HCT116 (cell line): ENCODE measurements at places on chromosomes 11 and 22. TPM values are rescaled to one million over a fixed set of nuclear protein-coding genes. Genes with fewer than 3 reads are reported as not detected.
A peak's percentile ranks its signal among the peaks of the same experiment; 100 is the strongest.

GRCh38 chr22:35593891-35594470, 23.1 kb downstream of the MB start:
- no peak for DNase-seq
- peaks cover 28% of the 10 kb centered on the region for H3K4me1 ChIP-seq
- no peaks in the 10 kb centered on the region for H3K27me3 ChIP-seq
- H3K27ac ChIP-seq, result no peak overlapping the region
- no peak overlapping the region for H3K4me3 ChIP-seq
- no peaks in the 10 kb centered on the region for H3K36me3 ChIP-seq

GRCh38 chr11:118785362-118785761, 5.6 kb downstream of the DDX6 start:
- H3K27ac ChIP-seq, result no peak overlapping the region
- no peak for DNase-seq
- no peaks in the 10 kb centered on the region for H3K27me3 ChIP-seq

The GNAZ gene
- total RNA-seq, result 11.1 TPM

The TEX54 gene
- not detected for total RNA-seq

The RHOD gene
- total RNA-seq, result 42.0 TPM

- no peak for DNase-seq
- H3K27ac ChIP-seq, result no peak overlapping the region; the same call in 1 of the 2 replicates
- no peak overlapping the region for H3K4me3 ChIP-seq
- H3K36me3 ChIP-seq, result no peaks in the 10 kb centered on the region
- no peaks in the 10 kb centered on the region for H3K4me1 ChIP-seq
- H3K27me3 ChIP-seq, result no peaks in the 10 kb centered on the region
These were observed 6.6 kb upstream of the PLXNB2 start for GRCh38 chr22:50314081-50314454.

GRCh38 chr11:7579361-7579791, 65.6 kb downstream of the PPFIBP2 start:
- peaks cover 12% of the 10 kb centered on the region for H3K4me1 ChIP-seq
- H3K4me3 ChIP-seq, result no peak overlapping the region
- no peak for DNase-seq
- no peaks in the 10 kb centered on the region for H3K36me3 ChIP-seq
- peaks cover 22% of the 10 kb centered on the region; the same call in 1 of the 2 replicates for H3K27me3 ChIP-seq

The SLC5A1 gene
- 0.32 TPM for total RNA-seq

DNA sequence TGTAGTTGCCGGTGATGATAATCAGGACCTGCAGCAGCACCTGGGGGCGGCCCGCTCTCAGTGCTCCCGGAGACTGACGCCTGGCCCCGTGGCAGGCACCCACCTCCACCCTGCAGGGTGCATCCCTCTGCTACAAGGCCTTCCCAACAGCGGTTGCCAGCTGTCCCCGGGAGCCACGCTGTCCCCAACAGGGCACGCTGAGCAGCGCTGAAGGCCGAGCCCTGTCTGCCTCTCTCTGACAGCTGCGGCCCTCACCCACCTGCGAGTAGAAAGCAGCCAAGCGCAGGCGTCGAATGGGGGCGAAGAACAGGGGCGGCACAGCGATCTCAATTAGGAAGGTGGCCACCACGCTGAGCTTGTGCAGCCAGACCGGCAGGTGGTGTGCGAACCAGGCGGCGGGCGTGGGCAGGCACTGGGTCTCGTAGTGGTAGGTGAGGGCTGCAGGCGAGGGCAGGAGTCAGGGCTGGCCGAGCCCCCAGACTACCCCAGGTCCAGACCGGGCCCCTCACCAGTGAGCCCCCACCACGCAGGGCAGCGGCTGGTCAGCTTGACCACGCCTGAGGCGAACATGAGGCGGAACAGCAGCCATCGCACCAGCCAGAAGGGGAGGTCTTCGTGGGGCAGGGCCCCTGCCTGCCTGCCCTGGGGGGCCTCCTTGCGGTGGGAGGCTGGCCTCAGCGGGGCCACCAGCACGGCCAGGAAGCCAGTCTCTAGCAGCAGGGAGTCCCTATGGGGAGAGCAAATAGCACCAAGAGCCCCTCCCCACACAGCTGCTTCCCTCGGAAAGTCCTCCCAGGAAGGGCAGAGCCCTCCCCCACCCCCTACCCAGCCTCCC, 1.5 kb downstream of the LMF2 start:
- H3K36me3 ChIP-seq, result no peaks in the 10 kb centered on the region
- no peak for DNase-seq
- peak overlapping the region; percentile 18; the same call in 1 of the 2 replicates for H3K27ac ChIP-seq
- peaks cover 10% of the 10 kb centered on the region for H3K4me1 ChIP-seq

- DNase-seq, result no peak
- no peaks in the 10 kb centered on the region for H3K27me3 ChIP-seq
- no peaks in the 10 kb centered on the region for H3K36me3 ChIP-seq
- H3K4me1 ChIP-seq, result no peaks in the 10 kb centered on the region; the same call in 1 of the 2 replicates
- H3K4me3 ChIP-seq, result no peak overlapping the region
- no peak overlapping the region for H3K27ac ChIP-seq
These were observed 49.5 kb downstream of the OSBP2 start for GRCh38 chr22:30744224-30744623.

DNA sequence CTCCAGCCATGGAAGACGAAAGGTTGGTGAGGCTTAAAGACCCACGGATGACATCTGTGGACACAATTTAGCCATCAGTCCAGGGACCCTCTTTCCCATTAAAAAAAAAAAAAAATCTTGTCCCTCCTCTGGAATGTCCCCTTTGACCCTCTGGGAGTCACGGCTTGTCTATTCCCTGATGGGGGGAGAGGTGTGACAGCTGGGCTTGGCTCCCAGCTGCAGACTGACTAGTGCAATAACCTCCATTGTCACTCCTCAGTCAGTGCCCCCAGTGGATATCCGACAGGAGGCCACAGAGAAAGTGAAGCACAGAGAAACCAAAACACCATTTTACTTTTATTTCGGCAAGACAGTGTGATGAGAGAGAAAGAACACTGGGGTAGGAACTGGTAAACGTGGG, 2.7 kb upstream of the VSIG2 start:
- H3K27ac ChIP-seq, result no peak overlapping the region
- no peak for DNase-seq
- H3K4me3 ChIP-seq, result no peak overlapping the region
- no peaks in the 10 kb centered on the region for H3K27me3 ChIP-seq
- no peaks in the 10 kb centered on the region for H3K36me3 ChIP-seq
- H3K4me1 ChIP-seq, result peaks cover 14% of the 10 kb centered on the region

GRCh38 chr11:8386134-8386864, 122.6 kb upstream of the LMO1 start:
- DNase-seq, result no peak
- no peak overlapping the region for H3K4me3 ChIP-seq
- no peaks in the 10 kb centered on the region for H3K4me1 ChIP-seq
- no peak overlapping the region for H3K27ac ChIP-seq
- H3K36me3 ChIP-seq, result no peaks in the 10 kb centered on the region

GRCh38 chr22:35629406-35630216, 12.5 kb upstream of the MB start:
- H3K4me3 ChIP-seq, result peak overlapping the region; percentile 11; the same call in 1 of the 2 replicates
- H3K4me1 ChIP-seq, result peaks cover 41% of the 10 kb centered on the region
- peak; percentile 87 for DNase-seq

DNA sequence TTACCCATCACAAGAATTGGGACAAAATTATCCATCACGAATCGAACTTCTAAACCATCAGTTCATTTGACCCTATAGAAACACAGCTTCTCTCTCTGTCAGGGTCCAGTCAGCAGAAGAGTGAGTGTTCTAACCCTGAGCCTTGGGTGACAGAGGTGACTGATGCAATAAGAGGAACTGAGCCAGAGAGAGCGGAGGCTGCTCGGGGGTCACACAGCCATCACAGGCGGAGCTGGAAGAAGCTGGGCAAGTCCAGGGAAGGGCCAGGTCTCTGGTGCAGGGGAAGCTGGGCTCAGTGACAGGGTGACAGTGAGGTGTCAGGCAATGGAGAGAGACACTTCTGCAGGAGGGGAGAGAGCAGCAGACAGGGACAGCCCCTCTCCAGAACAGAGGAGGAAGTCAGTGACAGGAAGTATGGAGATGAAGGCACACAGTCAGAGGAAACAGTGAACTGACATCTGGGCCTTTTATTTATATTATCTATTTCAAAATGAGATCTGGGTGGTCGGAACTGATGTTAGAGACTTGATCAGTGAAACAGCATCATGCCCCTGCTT, 184.0 kb upstream of the TBCEL start:
- no peak for DNase-seq
- no peaks in the 10 kb centered on the region for H3K4me1 ChIP-seq
- H3K36me3 ChIP-seq, result no peaks in the 10 kb centered on the region
- no peak overlapping the region for H3K4me3 ChIP-seq
- no peak overlapping the region for H3K27ac ChIP-seq

GRCh38 chr11:111476366-111476765, 35.8 kb downstream of the BTG4 start:
- no peaks in the 10 kb centered on the region for H3K4me1 ChIP-seq
- no peaks in the 10 kb centered on the region for H3K36me3 ChIP-seq
- no peaks in the 10 kb centered on the region for H3K27me3 ChIP-seq
- no peak overlapping the region for H3K4me3 ChIP-seq
- DNase-seq, result no peak

The TSPAN18 gene
- total RNA-seq, result 18.3 TPM

The SCGB2A2 gene
- not detected for total RNA-seq

The SMC1B gene
- total RNA-seq, result not detected

- no peaks in the 10 kb centered on the region for H3K4me1 ChIP-seq
- H3K27ac ChIP-seq, result no peak overlapping the region
- H3K27me3 ChIP-seq, result peaks cover 28% of the 10 kb centered on the region; the same call in 1 of the 2 replicates
- H3K4me3 ChIP-seq, result no peak overlapping the region
- no peak for DNase-seq
These were observed 45.2 kb downstream of the PLAAT5 start for GRCh38 chr11:63445720-63446119.

The CCDC116 gene
- total RNA-seq, result 0.66 TPM

DNA sequence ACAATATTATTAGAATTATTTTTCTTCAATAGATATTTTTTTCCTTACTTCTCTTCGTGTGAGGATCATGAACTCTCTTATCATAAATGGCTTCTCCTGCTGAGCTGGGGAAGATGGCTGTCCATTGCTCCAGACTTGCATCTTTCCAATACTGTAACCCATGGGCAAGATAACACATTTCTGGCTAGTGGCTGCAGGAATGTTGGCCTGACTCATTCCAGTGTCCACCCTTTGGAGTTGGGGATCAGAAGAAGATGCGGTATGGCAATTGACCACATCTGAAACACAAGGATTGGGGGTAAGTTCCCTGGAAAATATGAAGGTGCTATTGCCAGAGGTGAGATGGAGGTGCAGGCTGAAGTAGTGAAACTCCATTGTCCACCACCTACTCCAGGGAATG, 92.8 kb downstream of the FAR1 start:
- no peak for DNase-seq
- no peaks in the 10 kb centered on the region for H3K27me3 ChIP-seq
- H3K4me3 ChIP-seq, result no peak overlapping the region
- H3K36me3 ChIP-seq, result no peaks in the 10 kb centered on the region

- no peaks in the 10 kb centered on the region for H3K4me1 ChIP-seq
- no peaks in the 10 kb centered on the region for H3K36me3 ChIP-seq
- no peak overlapping the region for H3K4me3 ChIP-seq
- H3K27ac ChIP-seq, result no peak overlapping the region
- DNase-seq, result no peak
These were observed 14.0 kb upstream of the POU2AF1 start for GRCh38 chr11:111393096-111393495.

The AMOTL1 gene
- 27.6 TPM for total RNA-seq

The INPP5J gene
- total RNA-seq, result 8.9 TPM

DNA sequence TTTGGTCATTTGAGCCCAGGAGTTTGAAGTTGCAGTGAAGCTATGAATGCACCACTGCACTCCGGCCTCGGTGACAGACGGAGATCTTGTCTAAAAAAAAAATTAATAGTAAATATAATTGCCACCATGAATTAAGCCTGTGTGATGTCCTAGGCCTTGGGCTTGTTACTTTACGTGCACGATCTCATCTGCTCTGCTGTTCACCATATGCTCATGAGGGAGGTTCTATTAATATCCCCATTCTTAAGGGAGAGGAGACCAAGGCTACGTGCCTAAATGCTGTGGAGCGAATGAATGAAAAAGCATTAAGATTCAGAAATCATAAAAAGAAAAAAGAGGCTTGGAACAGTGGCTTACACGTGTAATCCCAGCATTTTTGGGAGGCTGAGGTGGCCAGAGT, 2.6 kb upstream of the ATG2A start:
- H3K36me3 ChIP-seq, result no peaks in the 10 kb centered on the region
- H3K27me3 ChIP-seq, result no peaks in the 10 kb centered on the region
- no peak overlapping the region for H3K27ac ChIP-seq
- no peak for DNase-seq
- H3K4me3 ChIP-seq, result no peak overlapping the region

- no peaks in the 10 kb centered on the region; the same call in 1 of the 2 replicates for H3K4me1 ChIP-seq
- no peak for DNase-seq
- H3K27me3 ChIP-seq, result no peaks in the 10 kb centered on the region
- H3K27ac ChIP-seq, result no peak overlapping the region
These were observed 2.9 kb downstream of the QSER1 start for GRCh38 chr11:32895471-32895870.

DNA sequence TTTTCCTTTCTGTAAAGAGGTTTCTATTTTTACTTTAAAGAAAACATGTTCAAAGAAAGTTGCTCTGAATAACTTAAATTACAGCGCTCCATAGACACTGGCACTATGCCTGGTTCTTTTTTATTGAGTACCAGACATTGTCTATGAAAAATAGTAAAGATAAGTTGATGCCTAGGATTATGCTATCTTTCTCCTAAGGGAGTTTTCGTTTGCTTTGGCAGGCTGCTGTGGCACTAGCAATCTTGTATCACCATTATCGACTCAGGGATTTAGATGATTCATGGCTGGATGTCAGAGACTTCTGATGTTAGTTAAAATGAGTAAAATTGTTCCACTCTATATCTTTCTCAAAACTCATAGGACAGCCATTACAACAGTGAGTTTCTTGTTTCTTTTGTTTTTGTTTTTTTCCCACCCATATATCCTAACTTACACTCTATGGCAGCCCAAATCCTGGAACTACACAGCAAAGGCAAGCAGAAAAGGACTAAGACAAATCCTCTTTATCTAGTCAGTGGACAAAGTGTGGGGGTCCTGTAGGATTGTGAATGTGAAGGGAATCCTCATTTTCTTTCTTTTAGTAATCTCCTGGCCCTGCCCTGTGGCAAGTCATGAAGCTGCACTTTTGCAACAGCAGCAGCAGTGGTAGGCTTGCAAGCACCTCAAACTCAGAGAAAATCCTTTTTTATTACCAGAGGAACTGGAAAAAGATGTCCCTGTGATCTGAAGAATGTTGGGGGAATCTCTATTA, 20.7 kb downstream of the SLN start:
- peaks cover 10% of the 10 kb centered on the region for H3K4me1 ChIP-seq
- H3K36me3 ChIP-seq, result no peaks in the 10 kb centered on the region
- no peak overlapping the region for H3K4me3 ChIP-seq
- no peaks in the 10 kb centered on the region for H3K27me3 ChIP-seq
- no peak for DNase-seq

DNA sequence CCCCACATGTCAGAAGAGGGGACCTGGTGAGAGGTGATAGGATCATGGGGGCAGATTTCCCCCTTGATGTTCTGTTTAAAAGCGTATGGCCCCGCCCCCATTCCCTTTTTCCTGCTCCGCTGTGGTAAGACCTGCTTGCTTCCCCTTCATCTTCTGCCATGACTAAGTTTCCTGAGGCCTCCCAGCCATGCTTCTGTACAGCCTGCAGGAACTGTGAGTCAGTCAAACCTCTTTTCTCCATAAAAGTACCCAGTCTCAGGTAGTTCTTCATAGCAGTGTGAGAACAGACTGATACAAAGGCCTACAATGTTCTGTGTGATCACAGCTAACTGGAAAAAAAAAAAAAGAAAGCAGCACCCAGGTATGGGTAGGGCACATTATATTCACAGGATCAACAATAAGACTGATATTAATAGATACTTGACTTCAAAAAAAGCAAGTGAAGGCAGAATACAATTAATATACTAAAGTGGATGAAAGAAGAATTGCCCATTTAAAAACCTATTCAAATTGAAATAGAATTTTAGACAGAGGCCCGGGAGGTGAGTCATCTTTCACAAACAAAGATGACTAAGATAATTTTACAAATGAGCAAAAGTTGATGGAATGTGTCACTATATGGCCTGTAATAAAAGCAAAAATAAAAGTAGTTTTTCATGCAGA, 1.7 kb upstream of the OR52K1 start:
- H3K4me3 ChIP-seq, result no peak overlapping the region
- H3K27me3 ChIP-seq, result peaks cover 28% of the 10 kb centered on the region; the same call in 1 of the 2 replicates
- no peak overlapping the region for H3K27ac ChIP-seq
